ENCODE measurements at places on chromosomes 3 and 15. TPM values are rescaled to one million over a fixed set of nuclear protein-coding genes. Genes with fewer than 3 reads are reported as not detected.

Gene CIDEC
- not detected for total RNA-seq

DNA sequence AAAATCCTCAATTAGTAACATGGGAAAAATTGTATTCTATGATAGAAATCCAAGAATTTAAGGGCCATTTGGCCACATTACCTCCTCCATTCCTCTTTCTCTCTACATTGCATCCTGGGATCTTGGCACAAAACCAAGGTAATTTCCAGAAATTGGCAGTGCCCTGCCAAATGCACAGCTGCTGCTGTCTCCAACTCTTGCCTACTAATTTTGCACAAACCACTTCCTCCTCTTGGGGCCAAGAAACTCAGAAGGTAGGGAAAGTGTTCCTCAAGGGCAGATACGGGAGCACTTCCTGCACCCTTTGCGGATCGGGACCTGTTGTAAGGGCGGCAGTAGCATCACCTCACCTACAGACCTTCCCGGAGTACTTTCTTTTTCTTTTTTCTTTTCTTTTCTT is 57.8 kb downstream of the MAP3K13 start:
- H3K36me3 ChIP-seq, result no peaks in the 10 kb centered on the region
- no peaks in the 10 kb centered on the region for H3K27me3 ChIP-seq
- DNase-seq, result no peak
- H3K4me3 ChIP-seq, result no peak overlapping the region
- no peaks in the 10 kb centered on the region for H3K4me1 ChIP-seq
- no peak overlapping the region for H3K27ac ChIP-seq

- H3K4me3 ChIP-seq, result no peak overlapping the region
- no peak overlapping the region for H3K27ac ChIP-seq
- no peaks in the 10 kb centered on the region for H3K27me3 ChIP-seq
- DNase-seq, result no peak
Observed at GRCh38 chr3:32700244-32700643, 15.3 kb downstream of the CNOT10 start.

GRCh38 chr3:106333911-106334618 is 465.3 kb upstream of the CBLB start:
- no peaks in the 10 kb centered on the region for H3K27me3 ChIP-seq
- no peaks in the 10 kb centered on the region for H3K4me1 ChIP-seq
- no peak overlapping the region for H3K27ac ChIP-seq
- no peak overlapping the region for H3K4me3 ChIP-seq
- no peaks in the 10 kb centered on the region for H3K36me3 ChIP-seq

DNA sequence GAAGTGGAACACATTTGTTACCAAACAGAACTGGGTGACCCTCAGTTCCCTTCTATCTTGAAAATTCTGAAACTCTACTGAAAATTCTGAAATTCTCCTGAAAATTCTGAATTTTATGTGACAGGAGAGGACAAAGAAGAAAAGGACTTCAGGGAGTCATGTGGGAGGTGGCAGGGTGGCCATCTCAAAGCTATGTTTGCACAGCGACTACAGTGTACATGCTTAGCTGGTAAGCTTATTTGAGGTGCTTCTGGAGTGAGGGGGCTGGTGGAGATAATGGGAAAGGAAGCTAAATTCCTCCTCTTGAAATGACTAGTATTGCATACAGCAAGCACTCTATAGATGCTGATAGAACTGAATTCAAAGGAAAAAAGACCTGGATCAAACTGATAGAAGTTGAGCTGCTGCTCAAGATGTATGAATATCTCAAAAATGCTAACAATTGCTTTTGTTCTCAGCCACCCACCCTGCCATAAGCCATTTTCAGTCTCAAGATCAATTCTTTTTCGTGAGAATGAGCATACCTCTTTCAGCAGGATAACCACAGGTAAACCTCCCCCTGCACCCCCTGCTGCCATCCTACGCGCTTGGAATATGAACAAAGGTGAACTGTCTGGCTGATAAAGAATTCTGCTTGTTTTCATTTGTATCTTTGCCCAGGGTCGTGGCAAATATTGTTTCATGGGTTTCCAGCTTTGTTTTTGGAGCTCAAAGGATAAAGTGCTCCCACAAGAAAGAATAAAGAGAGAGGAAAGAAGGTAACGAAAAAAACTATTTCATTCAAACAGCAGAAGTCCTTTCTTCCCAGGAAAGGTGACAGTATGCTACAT is 16.6 kb upstream of the ARHGEF3 start:
- H3K27me3 ChIP-seq, result no peaks in the 10 kb centered on the region
- no peak for DNase-seq
- H3K4me1 ChIP-seq, result peaks cover under 1% of the 10 kb centered on the region
- no peaks in the 10 kb centered on the region for H3K36me3 ChIP-seq
- H3K27ac ChIP-seq, result no peak overlapping the region

DNA sequence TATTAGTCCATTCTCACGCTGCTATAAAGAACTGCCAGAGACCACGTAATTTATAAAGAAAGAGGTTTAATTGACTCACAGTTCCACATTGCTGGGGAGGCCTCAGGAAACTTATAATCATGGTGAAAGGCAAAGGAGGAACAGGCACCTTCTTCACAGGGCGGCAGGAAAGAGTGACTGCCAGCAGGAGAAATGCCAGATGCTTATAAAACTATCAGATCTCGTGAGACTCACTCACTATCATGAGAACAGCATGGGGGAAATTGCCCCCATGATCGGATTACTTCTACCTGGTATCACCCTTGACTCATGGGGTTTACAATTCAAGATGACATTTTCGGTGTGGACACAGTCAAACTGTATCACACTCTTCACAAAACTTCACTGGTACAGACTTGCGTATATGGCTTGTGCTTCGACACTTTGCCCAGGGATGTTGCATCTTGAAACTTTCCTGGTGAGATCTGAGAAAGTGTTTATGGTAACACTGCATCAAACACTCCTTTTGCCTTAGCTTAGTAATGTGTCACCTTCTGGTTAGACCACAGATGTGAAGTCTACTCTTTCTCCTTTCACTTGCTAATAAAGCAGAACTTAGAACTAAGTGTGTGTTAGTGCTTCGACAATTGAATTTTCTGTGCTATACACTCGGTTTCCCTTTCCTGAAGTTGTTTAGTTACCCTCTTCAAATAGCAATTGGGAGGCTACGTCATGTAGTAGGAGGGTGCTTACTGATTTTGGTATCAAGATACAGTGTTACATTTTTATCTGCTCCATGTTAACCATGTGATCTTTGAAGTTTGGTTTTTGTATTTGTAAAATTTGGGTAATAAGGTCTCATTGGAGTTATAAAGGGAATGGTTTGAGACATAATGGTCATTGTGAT is 185.7 kb downstream of the LPP start:
- H3K27me3 ChIP-seq, result no peaks in the 10 kb centered on the region
- H3K4me3 ChIP-seq, result no peak overlapping the region
- no peak for DNase-seq
- peak overlapping the region; percentile 52 for H3K27ac ChIP-seq
- H3K36me3 ChIP-seq, result no peaks in the 10 kb centered on the region
- H3K4me1 ChIP-seq, result peaks cover 10% of the 10 kb centered on the region

All from spleen (tissue), 13 donors.